CD4-positive, alpha-beta T cell treated with Interferon alpha-2 for 1 hour (primary cell): ENCODE measurements at places on chromosomes 13 and 19.

- peak; percentile 42 for DNase-seq
Observed at GRCh38 chr13:46679369-46680120, 117.4 kb downstream of the ESD start.

DNA sequence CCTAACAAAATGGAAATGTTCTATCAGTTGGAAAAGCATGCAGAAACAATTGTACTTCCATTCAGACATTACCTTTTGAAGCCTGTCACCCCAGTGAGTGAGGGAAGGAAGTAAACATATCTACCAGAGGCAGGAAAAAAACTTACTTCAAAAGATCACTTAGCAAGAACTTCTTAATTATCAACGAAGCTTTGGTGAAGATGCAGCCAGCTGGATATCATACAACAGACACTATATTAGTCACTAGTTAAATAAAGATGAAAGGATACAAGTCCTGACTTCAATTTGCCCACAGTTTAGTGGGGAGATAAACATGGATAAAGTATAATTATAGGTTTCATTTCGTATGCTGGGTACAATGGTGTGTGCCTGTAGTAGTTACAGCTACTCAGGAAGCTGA lies 148.8 kb downstream of the TNFRSF19 start:
- no peak for DNase-seq

- no peak for DNase-seq
Observed at GRCh38 chr19:13917888-13918406, 11.9 kb downstream of the CC2D1A start.

DNA sequence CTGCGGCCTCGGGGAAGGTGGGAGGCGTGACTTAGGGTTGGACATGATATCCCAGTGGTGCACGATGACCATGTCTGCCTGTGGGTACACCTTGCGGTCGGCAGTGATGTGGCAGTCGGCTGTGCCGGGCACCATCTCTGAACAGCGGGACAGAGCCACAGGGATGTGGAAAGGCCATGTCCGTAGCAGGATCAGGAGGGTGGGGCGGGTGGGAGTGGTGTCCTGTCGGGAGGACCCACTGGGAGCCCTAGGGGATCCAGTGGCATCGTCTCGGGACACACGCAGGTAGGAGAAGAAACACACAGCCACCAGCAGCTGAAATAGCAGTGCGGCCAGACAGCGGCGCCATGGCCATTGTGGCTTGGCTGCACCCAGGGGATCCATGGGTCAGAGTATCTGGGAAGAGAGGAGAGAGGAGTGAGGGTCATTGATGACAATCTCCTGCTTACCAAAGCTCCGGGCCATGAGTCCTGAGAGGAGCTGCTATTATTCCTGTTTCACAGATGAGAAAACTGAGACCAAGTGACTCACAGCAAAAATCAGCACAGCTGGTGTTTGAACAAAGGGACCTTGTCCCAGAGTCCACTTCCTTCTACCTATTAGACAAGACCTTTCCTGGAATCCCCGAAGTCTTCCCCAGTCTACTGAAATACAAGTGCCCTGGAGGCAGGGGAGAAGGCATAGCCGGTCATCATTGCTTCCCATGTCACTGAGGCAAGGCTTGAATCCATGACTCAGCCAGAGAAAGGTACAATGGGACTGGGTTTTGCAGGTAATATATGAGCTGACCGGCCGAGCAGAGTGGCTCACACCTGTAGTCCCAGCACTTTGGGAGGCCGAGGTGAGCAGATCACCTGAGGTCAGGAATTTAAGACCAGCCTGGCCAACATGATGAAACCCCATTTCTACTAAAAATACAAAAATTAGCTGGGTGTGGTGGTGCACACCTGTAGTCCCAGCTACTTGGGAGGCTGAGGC lies 5.2 kb upstream of the FUT6 start:
- no peak for DNase-seq

GRCh38 chr19:13796301-13797057 lies 1.2 kb downstream of the ZSWIM4 start:
- DNase-seq, result no peak

DNA sequence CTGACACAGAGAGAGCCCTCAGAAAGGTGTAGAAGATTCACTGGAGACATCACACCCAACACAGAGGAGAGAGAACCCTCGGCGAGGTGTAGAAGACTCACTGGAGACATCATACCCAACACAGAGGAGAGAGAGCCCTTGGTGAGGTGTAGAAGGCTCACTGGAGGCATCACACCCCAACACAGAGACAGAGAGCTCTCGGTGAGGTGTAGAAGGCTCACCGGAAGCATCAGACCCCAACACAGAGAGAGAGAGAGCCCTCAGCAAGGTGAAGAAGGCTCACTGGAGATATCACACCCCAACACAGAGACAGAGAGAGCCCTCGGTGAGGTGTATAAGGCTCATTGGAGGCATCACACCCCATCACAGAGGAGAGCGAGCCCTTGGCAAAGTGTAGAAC lies 826.5 kb downstream of the UQCRFS1 start:
- DNase-seq, result no peak

DNA sequence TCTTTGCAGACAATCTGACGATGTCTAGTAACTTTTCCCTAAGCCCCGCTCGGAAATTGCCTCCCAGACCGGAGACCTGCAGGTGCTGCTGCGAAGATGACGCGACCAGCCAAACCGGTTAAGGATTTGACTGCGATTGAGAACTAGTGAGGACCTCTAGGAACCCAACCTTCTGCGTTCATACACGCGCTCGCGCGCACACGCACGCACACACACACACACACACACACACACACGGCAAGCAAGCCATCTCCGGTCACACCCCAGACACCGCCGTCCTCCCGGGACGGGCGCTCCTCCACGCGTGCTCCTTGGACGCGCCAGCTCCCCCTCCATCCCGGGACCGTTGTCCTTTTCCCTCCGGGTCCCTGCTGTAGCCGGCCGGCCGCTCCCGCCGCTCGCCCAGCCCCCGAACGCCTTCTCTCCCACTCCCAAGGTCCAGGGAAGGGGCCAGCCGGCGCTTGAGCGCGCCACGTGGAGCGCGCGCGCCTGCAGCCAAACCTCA lies 1.2 kb downstream of the TBC1D4 start:
- no peak for DNase-seq

DNA sequence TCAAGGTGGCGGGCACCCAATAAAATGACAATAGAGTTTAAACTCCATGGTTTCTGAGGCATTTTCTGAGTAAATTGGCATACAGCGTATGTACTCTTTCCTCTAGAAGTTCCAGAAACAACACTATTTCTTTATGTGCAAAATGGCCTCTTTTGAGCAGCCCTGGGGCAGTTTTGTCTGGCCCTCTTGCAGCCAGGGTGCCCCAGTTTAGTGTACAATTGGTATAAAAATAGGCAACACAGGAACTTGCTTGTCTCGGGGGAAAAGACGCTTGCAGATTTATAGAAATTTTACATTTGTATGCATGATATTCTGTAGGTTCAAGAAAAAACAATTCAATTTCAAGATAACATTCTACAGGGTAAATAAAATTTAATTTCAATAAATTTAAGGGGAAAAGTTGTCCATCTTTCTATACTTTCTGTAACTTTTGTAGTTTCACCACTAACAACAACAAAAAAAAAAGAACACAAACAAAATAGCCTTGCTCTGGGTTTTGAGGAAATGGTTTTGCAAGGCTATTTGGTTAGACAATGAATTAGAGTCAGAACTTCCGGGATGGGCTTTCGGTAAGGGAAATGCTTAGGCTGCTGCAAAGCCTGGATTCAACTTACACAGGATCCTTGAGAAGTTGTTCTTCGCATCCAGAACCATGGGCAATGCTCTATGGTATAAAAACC lies 45.3 kb downstream of the LRCH1 start:
- DNase-seq, result no peak

- no peak for DNase-seq
Observed at GRCh38 chr13:89027694-89028306, 1356.6 kb downstream of the SLITRK5 start.

DNA sequence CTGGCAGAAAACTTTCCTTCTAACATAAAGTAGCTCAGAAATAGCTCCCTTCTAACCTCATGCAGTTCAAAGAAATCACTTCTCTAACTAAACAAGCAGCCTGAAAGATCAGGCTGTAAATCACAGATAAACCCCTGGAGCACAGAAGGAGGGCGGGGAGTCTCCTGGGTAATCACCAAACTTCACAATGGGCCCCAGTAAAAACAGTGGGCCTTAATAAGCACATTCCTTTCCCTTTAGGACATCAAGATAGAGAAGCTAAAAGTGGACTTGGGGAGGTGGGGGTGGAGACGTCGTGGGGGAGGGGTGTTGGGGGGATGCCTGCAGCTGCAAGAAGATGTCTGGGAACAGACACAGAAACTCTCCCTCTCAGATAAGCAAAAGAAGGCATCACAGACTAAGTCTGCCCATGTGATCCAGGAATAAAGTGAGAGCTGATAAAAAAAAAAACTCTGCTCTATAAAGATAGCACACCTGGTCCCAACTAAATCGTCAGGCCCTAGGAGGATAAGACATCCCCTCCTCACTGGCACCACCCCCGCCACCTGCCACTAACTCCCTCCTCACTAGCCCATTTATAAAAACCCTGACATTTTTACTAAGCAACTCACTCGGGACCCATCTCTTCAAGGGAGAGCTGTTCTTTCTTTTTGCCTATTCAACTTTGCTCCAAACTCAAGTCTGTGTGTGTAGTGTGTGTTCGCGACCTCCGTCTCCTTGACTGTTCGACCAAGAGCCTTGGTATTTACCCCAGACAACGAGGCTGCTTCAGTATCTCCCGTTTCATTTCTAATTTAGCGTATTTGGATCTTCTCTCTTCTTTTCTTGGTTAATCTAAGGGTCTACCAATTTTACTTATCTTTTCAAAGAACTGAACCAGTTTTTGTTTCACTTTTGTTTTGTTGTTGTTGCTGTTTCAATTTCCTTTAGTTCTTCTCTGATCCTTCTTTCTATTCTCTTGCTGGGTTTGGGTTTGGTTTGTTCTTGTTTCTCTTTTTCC lies 31.7 kb downstream of the DNAJC15 start:
- peak; percentile 60 for DNase-seq

DNA sequence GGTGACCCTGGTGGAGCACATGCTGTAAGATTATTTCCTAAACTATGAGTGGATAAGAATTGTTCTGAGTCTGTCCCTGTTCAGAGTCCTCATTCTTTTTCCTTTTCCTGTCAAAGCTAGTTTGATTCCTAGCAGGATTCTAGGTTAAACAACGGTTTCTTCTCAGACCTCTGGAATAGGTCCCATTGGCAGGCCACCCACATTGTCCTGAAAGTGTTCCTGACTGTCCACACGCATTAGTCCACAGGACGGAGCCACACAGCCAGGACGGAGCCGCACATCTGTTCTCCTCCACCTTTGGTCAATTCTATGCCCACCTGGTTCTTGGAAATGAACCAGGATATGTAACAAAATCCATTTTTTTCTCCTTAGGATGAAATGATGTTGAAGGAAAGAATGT lies 46.1 kb downstream of the ANKRD10 start:
- DNase-seq, result no peak

GRCh38 chr19:49553451-49554271 lies 25.9 kb downstream of the RCN3 start:
- DNase-seq, result peak; percentile 36

- DNase-seq, result no peak
Observed at GRCh38 chr19:39820696-39821095, 13.3 kb downstream of the DYRK1B start.

GRCh38 chr13:109145631-109146030 lies 516.2 kb downstream of the MYO16 start:
- DNase-seq, result peak; percentile 15

- no peak for DNase-seq
Observed at GRCh38 chr13:72565893-72566292, 161.5 kb downstream of the MZT1 start.

GRCh38 chr19:29483641-29483920 lies 42.2 kb upstream of the VSTM2B start:
- no peak for DNase-seq

- DNase-seq, result no peak
Observed at GRCh38 chr13:110964229-110965037, 49.6 kb upstream of the ANKRD10 start.
